ENCODE measurements at places on chromosomes 4 and X.

GRCh38 chr4:57113870-57114269 lies 3.7 kb upstream of the IGFBP7 start:
- DNase-seq: no peak

DNA sequence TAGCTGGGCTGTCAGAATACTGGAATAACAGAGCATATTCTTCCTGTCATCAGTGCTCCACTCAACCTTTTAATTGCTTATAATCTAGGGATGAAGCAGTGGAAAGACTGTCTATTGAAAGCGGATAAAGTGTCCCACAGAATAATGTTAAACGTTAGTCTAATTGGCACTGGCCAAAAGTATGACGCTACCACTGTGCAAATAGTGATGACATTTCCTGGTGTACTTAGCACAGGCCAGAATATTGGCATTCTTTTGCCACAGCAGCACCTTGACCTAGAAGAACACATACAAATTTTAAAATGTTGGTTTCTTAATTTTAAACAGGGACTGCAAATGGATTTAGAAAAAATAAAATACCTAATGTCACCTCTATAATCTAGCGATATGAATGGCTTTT lies 635.2 kb upstream of the SPANXN1 start:
- DNase-seq: no peak

GRCh38 chr4:89039730-89040338 lies 17.2 kb downstream of the FAM13A start:
- DNase-seq: no peak

DNA sequence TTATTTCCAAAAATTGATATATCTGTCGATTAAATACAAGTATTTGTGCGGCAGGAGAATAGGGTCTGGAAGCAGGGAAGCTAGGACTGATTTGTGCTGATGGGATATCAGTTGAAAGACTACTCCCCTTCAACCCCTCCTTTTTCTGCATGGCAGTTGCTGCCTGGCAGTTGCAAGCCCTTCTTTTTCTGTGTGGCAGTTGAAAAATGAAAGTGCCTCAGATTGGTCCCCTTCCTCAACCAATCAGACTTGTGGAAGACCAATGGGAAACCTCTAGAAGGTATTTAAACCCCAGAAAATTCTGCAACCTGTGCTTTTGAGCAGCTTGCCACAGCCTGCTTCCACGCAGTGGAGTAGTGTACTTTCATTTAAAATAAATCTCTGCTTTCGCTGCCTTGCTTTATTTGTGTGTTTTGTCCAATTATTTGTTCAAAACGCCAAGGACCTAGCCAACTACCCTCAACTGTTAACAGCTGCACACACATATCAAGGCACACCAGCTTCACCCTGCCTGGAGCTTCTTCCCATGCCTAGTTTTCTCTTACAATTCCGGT lies 1.5 kb upstream of the TMA16 start:
- DNase-seq: no peak

DNA sequence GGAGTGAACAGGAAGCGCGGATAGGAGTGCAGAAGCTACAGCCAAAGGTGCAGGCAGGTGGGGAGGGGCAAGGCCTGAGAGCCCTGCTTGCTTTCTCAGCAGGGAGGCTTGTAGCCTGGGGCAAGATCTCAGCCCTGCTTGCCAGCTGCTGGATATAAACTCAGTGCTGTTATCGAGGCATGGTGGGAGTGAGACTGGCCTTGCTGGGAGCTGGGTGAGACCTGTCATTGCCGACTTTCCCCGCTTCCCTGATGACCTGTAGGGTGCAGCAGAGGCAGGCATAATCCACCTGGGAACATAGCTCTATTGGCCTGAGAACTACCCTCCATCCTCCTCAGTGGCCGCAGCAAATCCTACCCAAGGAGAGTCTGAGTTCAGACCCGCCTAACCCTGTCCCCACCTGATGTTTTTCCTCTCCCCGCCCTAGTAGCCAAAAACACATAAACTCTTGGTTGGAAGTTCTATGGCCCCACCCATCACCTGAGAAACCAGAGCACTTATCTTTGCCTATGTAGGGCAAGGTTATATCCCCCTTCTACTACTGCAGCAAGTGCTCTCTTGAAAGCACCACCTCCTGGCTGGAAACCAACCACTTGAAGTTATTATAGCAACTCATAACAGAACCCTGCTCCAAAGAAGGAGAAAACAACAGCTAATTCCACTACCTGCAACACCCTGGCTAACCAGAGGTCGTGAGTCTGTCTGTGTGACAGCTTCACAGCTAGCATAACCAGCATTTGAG lies 80.7 kb downstream of the FHIP1A start:
- DNase-seq: peak; percentile 23

DNA sequence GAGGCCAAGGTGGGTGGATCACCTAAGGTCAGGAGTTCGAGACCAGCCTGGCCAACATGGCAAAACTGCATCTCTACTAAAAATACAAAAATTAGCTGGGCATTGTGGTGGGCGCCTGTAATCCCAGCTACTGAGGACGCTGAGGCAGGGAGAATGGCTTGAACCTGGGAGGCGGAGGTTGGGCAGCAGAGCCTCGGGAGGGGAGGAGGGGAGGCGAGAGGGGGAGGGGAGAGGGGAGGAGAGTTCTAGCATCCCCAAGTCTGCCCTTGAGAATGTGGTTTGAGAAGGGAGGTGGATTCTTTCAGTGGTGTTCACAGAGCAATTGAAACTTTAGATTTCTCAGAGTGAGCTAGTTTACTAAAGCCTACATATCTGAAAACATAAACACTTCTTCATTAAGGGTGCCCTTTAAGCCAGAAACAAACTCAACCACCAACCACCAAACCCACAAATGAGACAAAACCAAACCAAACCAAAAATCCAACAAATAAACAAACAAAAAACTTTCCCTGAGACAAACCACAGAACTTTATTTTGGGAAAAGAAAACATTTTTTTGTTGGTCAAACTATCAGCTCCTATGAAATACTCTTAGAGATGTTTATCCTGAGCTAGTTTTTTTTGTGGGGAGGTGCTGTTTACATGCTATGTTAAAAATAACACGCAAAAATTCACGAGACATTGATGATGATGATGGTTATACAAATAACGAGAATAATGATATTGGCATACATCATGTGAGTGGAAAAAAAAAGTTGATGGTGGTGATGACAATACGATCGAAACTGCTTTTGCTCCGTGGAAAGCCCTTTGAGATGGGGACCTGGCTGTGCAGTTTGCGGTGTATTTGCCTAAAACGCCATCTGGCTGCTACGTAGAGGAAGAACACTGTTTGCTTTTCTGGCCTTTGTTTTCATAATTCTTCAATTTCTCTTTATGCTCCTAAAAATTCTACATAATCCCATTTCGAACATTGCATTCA lies 98.2 kb upstream of the PRKX start:
- DNase-seq: no peak

GRCh38 chr4:997375-998071 lies 4.3 kb upstream of the SLC26A1 start:
- DNase-seq: no peak

DNA sequence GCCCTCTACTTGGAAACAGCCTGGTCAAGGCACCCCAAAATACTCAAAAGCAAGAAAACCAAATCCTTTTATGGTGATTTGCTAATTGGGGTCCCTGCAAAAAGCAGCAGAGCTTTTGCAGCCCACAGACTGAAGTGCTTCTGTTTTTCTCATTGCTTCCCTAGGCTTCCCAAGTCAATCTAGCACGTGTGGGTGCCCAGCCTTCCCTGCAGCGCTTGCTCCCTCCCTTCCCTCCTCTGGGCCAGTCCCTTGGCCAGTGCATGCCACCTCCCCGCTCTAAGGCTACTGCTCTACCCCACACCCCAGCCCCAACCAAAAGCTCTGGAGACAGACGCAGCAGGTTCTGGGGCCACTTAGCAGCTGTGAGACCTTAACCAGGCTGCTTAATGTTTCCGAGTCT lies 53.6 kb downstream of the ANAPC4 start:
- no peak for DNase-seq

- no peak for DNase-seq
Measured at GRCh38 chr4:138775890-138776289, 239.7 kb upstream of the NOCT start.

GRCh38 chr4:183596067-183596757 lies 62.8 kb downstream of the RWDD4 start:
- DNase-seq: no peak

GRCh38 chrX:6968231-6968630 lies 179.3 kb upstream of the STS start:
- DNase-seq: no peak

GRCh38 chrX:10519278-10519677 lies 101.1 kb downstream of the MID1 start:
- DNase-seq: no peak

DNA sequence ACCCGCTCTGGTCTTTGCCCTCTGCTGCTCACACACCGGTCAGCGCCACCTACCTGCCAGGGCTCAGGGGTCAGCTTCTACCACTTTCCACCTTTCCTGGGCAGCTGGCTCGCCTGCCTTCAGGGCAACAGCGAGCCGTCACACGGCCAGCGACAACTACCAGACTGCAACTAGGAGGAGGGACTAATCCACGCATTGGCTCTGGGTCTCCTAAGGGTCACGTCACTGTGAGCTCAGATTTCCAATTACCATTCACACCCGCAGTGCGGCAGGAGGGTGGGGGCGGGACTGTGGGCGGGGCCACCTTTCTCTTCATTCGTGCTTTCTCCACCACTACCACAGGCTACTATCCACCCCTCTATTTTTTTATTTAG lies at the start of gene BEX5:
Gene BEX5 (minus strand): TSS at position 172 of the 374 bp plus-strand sequence. CDS start 1,712 bp downstream, outside the sequence.
- peak; percentile 55 for DNase-seq

DNA sequence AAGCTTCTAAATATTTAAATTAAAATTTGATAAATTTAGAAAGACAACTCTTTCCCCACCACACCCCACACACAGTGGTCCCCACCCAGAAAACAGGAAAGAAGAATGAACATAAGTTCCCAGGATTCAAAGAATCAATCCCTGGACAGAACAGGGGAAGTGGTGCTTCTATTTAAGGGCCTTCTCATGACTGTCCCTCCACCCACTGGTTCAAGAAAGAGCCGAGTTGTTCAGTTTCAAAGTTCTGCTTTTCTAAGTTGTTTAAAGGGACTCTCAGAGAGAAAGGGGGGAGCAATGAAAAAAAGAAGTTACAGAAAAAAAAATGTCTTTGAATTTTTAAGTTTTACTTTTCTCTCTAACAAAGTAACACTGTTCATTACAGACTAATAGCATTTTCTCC lies 195.8 kb downstream of the PDGFC start:
- DNase-seq: no peak

DNA sequence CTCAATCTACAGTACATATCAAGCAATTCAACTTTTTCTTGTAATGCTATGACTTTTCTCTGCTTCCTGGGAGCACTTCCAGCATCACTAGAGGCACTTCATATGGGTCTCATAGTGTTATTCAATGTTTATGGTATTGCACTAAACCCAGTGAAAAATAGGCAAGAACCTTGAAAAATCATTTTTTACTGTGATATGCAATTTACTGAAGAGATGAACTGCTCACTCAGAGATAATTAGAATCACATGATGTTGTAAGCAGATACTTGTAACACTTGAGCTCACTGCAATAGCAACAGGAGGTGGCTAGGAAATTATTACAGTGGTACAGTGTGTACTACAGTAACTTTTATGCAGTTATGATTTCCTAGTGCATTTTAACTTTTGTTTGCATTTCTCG lies 93.3 kb downstream of the RASGEF1B start:
- no peak for DNase-seq

- DNase-seq: no peak
Measured at GRCh38 chrX:154717824-154718223, 33.1 kb downstream of the GAB3 start.

- DNase-seq: no peak
Measured at GRCh38 chr4:123480706-123481418, 84.3 kb downstream of the SPRY1 start.

GRCh38 chr4:157244348-157244747 lies 23.8 kb downstream of the GRIA2 start:
- DNase-seq: no peak

DNA sequence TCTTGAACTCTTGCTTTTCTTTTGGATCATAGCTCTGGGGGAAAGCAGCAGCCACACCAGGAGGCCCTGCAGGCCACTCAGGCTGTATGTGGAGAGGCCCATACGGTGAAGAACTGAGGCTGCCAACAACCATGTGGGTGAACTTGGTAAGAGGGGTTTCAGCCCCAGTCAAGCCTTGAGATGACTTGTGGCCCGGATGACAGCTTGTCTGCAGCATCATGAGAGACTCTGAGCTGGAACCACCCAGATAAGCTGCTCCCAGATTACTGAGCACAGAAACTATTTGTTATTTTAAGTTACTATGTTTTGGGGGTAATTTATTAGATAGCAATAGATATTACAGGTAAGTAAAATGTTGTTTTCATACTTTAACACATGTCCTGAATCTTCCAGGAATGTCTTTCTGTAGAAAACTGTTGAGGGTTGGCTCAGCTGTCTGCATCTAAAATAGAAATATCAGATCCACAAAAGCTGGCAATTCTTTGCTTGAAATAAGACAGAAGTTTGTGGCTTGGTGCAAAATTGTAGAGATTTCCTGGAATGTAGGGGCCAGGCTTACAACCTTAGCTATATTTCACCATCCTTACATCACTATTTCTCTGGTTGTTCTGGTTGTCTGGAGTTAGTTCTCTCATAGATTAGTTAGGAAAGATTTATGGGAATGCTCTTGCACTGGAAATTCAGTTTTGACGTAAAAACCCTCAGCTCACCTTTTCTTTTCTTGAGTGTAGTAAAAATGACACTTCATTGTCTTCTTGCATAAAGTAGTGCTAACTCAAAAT lies 272.1 kb downstream of the RAPGEF2 start:
- DNase-seq: no peak

DNA sequence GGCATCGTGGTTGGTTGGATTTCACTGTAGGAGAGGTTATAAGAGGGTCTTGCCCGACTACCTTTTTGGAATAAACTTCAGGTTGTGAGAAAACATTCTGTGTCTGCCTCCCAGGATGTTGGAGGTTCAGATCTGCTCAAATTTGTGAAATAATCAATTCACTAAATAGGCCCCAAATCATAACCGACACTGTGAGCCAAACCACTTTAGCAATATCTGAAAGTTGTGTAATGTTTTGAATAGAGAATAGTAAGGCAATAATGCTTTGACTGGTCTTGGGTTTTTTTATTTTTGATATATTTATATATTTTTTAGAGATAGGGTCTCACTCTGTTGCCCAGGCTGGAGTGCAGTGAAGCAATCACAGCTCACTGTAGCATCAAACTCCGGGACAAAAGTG lies 131.2 kb downstream of the GLRA3 start:
- no peak for DNase-seq

DNA sequence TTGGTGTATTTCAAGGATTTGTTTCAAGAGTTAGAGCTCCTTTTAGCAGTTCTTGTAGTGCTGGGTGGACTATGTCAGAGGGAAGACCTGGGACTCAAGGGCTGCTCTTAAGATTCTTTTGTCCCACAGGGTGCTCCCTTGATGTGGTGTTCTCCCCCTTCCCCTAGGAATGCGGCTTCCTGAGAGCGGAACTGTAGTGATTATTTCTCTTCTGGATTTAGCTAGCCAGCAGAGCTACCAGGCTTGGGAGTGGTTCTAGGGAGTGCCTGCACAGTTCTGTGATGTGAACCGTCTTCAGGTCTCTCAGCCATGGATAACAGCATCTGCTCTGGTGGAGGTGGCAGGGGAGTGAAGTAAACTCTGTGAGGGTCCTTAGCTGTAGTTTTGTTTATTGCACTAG lies 336.8 kb downstream of the FSTL5 start:
- DNase-seq: no peak

Measured in DMS79 (cell line).